Lung (tissue), 17 donors: ENCODE measurements at places on chromosomes 12 and 14. TPM values are rescaled to one million over a fixed set of nuclear protein-coding genes. Genes with fewer than 3 reads are reported as not detected.

DNA sequence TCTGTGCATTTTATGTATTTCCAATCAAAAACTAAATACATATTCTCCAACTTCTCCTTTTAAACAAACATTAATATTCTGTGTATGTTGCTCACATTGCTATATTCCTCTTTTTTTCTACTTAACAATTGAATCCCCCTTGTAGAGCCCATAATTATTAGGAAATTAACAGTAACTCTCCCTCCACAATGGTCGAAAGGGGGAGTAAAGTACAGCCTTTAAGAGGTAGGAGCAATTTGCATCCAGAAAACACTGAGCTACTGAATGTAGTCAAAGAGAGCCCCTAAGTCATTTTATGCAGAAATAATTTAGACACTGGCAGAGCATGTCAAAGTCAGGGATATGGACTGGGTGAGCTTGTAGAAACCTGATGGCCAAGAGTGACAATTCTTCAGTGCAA, 57.2 kb upstream of the SCN8A start:
- peak; percentile 14 for DNase-seq

DNA sequence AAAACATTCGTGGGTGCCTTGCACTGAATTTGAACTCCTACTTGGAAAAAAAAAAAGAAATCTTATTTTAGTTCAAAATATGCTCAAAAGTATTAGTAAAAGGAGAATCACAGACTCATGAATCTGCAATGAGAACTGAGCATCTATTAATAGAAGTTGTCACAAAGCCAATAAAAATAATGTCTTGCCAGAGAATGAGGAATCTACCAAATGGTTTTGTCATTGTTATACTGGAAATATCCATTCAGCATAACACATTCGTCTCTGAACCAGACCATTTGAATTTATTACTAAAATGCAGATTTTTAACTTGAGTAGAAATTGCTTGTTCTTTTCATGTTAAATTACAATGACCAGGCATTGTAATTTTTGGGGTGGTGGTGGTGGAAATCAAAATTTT, 11.6 kb upstream of the PTPRB start:
- DNase-seq: no peak

GRCh38 chr14:20458031-20458789, 3.0 kb downstream of the PIP4P1 start:
- DNase-seq: no peak

The PIP4K2C gene
- total RNA-seq: 42.2 TPM
